NCI-H1436 treated with DMSO at 0.1 percent for 48 hours (cell line): ENCODE measurements at places on chromosomes 6 and 20.

DNA sequence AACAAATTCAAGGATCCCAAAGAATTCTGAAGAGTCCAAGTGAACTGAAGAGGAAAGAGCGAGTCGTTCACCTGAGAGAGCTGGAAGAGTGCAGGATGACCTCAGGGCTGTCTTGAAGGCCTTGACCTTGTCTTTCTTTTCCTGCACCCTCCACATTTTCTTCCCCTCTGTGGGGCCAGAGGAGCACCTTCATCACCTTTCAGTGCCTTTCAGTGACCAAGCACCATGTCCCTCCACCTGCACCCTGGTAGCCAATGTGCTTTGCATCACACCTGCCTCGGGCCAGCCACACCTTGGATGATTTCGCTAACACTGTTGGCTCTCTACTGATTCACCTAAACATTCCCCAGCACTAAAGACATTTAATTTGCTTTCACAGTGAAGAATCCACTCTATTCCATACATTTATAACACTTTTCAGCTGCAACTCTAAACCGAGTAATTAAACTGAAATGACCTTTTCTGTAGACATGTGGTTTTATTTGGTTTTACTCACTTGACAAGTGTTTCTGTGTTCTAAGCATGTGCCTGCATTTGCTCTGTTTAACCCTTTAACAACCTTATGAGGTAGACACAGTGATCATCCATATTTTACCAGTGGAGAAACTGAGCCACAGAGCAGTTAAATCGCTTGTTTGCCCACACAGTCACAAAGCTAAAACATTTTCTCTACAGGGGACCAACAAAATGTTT, 121.3 kb upstream of the CST7 start:
- DNase-seq, result no peak

DNA sequence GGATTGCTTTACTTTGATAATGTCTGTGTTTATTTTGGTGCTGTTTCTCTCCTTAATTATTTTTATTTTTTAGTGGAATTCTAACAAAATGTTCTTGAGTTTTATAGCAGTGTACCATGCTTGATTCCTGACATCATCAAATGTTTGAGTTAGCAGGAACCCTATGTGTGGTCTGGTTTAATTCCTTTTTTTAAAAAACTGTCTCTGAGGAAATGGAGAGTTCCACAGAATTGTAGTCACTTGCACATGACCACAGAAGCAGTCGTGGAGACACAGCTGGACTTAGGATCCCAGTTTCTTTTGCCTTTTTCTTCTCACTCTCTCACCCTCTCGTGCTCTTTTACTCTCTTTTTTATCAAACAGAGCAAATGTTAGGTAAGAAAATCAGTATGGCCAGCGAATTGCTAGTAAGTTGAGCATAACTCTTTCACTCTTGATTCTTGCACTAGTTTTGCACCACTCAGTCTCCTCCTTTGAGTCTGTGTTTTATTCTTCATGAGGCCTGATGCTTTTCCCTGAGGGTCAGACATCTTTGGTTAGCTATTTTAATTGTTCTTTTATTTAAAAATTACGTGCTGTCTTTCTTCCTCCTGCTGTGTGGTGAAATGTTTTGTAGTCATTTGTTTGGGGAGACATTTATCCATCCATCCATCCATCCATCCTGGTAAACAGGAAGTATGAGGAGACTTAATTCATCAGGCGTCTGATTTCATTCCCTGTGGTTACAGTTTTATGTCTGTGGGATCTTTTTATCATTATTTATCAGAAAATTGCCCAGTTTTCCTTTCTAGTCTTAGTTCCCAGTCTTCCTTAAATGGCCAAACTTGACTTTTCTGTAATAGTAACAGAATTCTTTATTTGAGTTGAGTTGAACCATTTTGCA, 83.0 kb downstream of the SCAF8 start:
- DNase-seq, result no peak

DNA sequence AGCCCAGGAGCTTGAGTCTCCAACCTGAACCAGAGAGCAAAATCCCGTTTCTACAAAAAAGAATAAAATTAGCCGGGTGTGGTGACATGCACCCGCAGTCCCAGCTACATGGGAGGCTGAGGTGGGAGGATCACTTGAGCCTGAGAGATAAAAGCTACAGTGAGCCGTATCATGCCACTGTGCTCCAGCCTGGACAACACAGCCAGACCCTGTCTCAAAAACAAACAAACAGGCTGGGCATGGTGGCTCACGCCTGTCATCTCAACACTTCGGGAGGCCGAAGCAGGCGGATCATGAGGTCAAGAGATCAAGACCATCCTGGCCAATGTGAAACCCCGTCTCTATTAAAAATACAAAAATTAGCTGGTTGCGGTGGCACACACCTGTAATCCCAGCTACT, 11.4 kb upstream of the PTCRA start:
- DNase-seq, result no peak

- no peak for DNase-seq
Observed at GRCh38 chr6:17709476-17709875, 2.8 kb upstream of the NUP153 start.

DNA sequence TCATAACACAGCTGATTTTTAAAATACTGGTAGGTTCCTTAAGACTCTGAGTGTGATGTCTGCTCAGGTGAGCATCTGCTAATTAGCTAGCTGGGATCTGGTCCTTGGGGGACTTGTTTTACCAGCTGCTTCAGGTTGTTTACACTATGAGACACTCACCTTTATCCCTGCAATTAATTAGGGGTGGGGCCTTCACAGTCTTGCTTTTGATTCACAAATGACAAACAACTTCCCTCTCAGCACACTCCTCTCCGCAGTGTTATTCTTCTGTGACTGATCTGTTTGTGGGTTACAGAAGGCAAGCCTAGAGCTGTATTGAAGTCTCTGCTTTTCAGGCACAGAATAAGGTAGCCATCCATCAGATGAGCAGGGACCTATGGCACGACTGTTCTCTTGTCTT, 62.0 kb upstream of the CD83 start:
- DNase-seq, result peak; percentile 56
